ENCODE measurements at places on chromosomes 4 and X.

DNA sequence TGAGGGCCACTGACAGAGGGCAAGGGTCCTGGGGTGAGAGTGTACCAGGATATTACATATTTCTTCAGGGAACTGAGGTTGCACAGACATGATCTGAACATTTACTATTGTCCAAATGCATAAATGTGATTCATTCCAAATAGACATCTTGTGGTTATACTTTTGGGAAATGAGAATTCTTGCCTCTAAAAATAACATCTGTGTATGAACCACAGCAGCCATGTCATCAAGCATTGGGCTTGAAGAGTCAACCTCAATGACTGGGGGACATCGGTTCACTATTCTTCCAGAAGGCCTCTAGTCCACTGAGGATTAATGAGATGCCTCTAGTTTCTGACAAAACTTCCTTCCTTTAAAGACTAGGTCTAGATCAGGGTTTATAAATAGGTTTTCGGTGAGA lies 193.1 kb upstream of the GPC4 start:
- DNase-seq: no peak

GRCh38 chr4:61723492-61723891 lies 523.4 kb downstream of the ADGRL3 start:
- no peak for DNase-seq

DNA sequence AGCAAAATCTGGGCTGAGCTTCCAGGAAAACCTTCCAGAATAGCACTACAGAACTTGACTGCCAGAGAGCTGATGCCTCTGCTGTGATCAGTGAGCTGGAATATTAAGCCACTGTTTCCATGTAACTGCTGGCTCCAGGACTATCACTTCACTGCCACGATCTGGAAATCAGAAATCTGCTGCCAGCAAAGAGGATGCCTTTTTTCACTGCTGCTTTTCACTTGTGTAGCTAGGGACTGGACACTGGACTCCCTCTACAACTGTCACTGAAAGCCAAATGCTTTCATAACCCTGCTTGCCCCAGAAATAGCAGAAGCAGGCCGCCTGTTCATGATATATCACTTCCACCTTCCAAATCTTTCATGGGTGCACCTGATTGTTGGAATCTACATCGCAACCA lies 9.4 kb upstream of the AP1S2 start:
- DNase-seq: no peak

- no peak for DNase-seq
Measured at GRCh38 chr4:173128199-173128890, 40.3 kb upstream of the GALNT7 start.

- DNase-seq: no peak
Measured at GRCh38 chr4:2417765-2418649, at the start of gene ZFYVE28. Gene ZFYVE28, minus strand, starts transcription at chr4:2418645. Its CDS starts 322 bp downstream, at chr4:2418323.

DNA sequence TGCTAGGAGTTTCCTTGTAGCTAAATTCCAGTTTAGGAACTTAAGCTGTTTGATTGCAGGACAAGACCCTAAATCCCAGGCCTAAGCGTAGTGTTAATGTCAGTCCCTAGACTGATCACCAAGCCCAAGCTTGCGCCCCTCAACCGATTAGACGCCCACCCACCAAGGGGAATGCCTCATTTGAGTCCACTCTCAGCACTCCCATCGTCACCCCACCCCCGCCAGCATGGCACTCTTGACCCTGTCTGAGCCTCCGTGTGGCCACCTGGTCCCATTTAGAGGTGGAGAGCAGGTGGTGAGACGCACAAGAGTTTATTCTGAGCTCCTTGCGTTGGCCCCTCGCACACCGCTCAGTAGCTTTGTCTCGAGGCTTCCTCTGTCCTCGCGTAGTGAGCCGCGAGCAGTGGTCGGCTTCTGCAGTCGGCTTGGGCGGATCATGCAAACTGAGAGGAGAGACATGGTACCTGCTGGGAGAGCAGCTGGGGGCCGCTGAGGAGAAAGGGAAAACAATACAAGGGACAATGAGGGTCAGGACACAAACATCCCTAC lies 48.5 kb upstream of the ZNF157 start:
- no peak for DNase-seq

DNA sequence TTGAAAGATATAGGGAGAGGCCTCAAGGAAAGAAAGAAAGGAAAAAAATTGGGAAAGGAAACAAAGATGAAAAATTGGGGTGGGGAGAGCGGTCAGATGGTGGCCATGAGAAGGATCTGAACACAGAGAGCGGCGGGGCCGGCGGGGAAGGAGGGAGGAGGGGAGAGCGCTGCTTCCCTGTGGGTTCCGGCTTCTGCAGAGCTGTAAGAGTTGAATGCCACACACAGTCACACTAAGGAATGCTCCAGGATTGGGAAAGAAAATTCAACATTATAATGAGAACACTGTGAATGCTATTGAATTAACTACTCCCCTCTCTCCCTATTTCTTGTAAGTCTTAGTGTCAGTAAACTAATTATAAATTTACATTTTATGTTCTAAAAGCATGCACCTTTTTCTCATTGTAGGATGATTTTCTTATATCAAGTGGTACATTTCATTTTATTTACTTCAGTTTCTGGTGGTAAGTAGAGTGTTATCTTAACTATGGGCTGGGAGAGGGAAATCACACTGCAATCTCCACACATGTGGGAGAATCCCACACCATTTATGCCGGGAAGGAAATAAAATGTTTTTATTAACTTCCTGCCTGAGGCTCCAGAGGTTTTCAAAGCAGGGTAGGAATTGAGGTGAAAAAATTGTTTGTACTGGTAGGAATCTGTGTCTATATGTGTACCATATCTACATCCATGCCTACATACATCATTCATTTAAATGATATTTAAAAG lies 904 bp downstream of the F11 start:
- DNase-seq: no peak

- DNase-seq: no peak
Measured at GRCh38 chr4:132333724-132334047, 815.4 kb upstream of the PCDH10 start.

GRCh38 chr4:109877400-109877799 lies 29.5 kb downstream of the LRIT3 start:
- DNase-seq: no peak

DNA sequence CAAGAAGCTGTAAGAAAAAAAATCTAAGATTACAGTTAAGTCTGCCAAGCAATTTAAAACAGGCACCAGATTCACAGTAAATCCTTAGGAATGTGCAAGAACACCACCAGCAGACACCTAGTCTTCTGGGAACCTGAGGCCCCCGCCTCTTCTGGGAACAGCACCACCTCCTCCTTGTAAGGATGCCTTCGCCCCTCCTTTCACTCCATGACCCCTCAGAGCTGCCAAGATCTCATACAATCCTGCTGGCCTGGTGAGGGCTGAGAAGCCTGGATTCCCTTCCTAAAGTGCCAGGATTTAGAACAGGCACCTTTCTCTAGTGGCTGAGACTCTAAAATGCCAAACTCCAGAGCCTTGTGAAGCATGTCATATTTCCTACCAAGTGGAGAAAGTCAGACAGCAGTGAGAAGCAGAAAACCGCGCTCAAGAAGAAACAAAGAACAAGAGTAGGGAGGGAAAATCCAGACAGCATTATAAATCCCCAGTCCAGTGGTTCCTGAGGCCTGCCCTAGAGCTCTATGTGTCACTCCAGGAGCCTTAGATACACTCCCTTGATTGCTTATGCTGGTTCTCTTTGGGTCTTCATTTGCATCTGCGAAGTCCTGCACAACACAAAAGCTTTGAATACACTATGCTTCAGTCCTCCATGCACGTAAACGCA lies 166.4 kb downstream of the TSPAN5 start:
- no peak for DNase-seq

DNA sequence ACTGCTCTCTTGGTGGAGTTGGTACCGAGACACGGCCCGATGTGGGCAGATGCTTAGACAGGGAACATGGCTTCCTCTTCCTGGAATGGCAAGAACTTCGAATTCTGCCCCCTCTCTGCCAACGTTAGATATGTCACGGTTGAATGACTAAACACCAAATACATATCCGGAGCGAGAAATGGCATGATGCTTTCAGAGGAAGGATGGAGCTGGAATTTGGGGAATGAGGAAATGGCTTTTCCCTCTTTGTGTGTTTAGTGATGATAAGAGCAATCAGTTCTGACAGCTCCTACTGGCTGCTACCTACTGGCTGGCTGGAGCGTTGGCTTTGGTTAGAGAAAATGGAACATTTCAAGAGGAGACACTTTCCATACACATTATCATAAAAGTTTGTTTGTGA lies 140.0 kb downstream of the DHRSX start:
- DNase-seq: no peak

DNA sequence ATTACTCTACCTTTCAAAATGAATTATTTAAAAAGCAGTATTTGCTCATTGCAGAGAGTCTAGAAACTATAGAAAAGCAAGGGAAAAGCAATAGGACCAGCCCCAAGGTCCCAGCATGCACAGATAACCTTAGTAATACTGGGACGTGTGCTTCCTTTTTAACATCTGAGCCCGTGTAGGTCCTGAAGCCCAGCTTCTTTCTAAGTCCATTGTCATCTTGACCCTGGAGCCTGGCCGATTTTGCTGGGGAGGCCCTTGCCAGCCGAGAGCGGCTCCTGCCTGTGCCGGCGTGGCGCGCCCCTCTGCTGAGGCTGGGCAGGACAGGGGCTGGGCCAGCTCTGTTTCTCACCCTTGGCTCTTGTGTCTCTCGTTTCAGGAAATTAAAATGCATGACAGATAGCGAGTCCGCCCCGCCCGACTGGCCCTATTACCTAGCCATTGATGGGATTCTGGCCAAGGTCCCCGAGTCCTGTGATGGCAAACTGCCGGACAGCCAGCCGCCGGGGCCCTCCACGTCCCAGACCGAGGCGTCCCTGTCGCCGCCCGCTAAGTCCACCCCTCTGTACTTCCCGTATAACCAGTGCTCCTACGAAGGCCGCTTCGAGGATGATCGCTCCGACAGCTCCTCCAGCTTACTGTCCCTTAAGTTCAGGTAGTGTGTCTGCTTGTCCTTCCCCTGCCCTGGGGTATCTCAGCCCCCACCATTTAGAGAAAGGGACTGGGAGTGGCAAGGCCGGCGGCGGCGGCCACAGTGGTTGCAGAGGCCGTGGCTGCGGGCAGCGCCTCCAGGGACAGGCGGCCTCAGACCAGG lies 4.1 kb downstream of the MSANTD1 start:
- no peak for DNase-seq

GRCh38 chr4:22003878-22004277 lies 55.3 kb upstream of the KCNIP4 start:
- DNase-seq: no peak

DNA sequence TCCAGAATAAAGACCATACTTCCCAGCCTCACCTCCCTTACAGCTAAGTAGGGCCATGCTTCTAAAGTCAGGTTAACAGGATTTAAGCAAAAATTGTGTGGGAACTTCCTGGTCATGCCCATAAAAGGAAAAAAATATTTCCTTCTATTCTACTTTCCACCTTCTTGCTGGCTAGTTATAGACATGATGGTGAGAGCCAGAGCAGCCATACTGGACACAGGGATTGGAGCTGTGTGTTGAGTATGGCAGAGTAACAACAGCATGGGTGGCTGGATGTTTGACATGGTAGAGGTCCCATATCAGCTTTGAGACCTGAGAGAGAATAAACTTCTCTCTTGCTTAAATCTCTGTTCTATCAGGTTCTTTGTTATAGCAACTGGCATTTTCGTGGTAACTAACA lies 15.1 kb upstream of the CBR4 start:
- no peak for DNase-seq

DNA sequence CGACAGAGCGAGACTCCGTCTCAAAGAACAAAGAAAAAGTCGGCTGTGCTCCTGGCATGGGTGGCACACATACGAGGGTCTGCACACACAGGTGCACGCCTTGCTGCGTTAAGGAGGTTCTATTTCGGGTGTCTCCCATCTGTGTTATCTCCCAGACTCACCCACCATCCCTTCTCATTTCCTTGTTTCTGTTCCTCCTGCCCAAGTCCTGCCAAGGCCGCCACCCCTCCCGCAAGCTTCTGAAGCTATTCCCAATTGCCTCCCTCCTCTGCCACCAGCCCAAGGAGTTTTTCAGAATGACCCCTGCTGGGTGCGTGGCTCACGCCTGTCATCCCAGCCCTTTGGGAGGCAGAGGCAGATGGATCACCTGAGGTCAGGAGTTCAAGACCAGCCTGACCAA lies 6.0 kb upstream of the IL3RA start:
- no peak for DNase-seq

- DNase-seq: no peak
Measured at GRCh38 chrX:20432746-20433387, 166.2 kb upstream of the RPS6KA3 start.

DNA sequence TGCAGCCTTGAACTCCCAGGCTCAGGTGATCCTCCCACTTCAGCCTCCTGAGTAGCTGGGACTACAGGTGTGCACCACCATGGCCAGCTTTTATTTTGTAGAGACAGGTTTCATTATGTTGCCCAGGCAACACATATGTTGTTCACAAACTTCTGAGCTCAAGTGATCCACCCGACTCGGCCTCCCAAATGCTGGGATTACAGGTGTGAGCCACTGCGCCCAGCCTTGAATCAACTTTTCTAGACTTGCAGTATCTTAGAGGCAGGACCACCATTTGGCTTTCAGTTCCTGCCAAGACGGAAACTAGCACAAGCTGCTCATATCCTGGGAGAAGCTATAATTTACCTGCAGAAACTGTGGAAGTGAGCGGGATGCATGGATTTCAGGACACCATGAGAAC lies 19.9 kb downstream of the NAT8L start:
- DNase-seq: no peak

Data from activated effector memory CD4-positive, alpha-beta T cell treated with Interleukin-2 at 50 U/mL for 16 hours (primary cell).